ENCODE measurements at places on chromosomes 2 and 18.

DNA sequence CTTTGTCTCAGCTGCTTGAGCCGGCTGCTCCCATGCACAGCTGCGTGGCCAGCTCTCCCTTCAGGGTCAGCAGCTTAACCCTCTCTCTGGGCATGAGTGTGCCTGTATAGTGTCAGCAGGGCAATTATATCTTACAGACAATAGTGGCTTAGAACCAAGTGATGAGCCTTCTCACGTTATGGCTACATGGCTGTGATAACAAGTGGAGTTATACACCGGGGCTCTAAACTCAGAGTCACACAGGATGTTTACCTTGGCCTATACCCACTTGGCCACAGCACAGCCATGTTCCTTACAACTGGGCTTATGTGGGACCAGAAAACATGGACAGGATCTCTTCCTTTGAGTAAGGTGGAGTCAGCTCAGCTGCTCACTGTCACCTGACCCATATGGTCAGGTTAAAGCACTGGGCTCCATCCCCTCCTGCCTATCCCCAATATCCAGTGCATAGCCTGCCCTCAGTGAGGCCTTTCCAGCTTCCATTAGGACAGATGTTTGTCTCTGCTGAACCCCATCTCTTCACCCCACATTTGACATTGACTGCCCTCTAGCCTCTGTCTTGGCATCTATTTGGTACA, 294.2 kb upstream of the NCKAP5 start:
- DNase-seq: no peak

- no peak for DNase-seq
These were observed 45.2 kb upstream of the RAB6C start for GRCh38 chr2:129934044-129934822.

DNA sequence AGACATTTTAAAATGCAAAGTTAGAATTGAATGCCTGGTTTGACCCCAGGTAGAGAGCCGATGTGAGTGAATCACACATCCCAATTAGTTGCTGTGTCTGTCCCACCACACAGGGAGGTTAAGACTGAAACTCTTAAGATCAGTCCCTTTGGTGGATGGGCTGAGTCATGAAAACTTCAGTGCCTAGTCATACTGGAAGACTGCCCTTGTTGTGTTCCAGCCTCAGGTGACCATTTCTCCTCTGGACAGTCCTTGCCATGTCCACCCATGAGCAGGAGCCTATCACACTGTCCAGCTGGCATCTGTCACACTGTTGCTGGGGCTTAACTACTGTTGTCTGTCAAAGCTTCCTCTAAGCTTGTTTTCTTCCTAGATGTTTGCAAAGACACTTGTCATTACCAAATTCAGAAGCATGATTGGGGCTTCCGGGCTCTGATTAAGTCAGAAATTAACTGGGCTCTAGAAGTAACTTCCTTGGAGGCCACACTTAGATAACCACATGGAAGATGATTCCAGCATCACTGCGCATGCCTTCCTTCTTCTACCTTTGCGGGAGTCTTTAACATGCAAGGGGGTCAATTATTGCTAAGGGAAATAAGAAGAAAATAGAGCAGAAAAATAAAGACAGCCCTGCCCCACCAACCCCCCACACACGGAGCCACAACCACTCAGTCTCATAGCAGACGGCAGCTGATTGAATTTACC, 21.3 kb downstream of the CYRIA start:
- DNase-seq: no peak

GRCh38 chr2:28406276-28407096, 13.8 kb downstream of the FOSL2 start:
- peak; percentile 72 for DNase-seq

GRCh38 chr2:220269367-220269766, 641.9 kb downstream of the SLC4A3 start:
- no peak for DNase-seq

- DNase-seq: no peak
These were observed 536.3 kb upstream of the GCFC2 start for GRCh38 chr2:76247006-76247405.

DNA sequence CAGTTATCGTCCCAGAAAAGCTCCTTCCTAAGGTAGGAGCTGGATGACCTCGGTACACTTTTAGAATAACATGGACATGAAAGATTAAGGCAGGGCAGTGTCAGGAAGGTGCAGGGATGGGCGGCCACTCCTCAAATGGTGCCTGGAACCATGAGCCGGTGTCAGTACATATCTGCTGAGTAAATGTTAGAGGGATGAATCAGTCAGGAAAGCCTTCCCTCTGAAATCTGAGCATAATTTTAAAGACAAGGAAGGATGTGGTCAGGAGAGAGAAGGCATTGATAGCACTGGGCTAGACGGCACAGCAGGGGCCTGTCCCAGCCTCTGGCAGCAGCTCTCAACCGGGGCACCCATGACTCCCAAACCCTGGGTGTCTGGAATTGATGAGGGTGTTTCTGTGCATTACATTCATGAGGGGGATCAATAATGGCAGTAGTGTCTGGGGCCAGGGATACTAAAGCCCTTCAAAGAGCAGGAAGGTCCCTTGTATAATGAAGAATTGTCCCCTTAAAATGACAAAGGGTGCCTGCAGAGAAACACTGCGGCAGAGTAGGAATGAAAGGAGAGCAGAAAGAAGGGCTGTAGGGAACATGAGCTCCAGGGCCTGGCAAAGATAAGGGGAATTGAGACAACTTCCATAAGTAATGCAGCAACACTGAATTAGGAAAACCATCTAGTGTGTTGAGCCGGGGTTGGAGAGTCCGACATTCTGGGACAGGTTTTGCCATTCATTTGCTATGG, 162.3 kb upstream of the REV1 start:
- no peak for DNase-seq

DNA sequence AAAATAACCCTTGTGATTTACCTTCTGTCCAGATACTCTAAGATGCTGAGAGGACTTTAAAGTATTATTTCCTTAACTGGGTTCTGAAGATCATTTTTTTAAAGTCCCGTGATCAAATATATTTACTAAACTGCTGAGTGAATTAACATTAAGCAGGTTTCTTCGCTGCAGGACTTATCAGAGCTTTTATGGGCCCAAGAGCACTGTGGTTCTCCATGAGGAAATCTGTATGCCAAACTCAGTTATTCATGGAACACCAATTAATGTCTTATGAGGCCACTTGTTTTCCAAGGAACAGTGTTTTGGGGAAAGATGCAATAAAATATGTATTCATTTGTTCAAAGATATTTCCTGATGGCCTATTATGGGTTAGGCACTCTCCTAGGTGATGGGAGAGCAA, 80.1 kb upstream of the ATG16L1 start:
- DNase-seq: no peak

DNA sequence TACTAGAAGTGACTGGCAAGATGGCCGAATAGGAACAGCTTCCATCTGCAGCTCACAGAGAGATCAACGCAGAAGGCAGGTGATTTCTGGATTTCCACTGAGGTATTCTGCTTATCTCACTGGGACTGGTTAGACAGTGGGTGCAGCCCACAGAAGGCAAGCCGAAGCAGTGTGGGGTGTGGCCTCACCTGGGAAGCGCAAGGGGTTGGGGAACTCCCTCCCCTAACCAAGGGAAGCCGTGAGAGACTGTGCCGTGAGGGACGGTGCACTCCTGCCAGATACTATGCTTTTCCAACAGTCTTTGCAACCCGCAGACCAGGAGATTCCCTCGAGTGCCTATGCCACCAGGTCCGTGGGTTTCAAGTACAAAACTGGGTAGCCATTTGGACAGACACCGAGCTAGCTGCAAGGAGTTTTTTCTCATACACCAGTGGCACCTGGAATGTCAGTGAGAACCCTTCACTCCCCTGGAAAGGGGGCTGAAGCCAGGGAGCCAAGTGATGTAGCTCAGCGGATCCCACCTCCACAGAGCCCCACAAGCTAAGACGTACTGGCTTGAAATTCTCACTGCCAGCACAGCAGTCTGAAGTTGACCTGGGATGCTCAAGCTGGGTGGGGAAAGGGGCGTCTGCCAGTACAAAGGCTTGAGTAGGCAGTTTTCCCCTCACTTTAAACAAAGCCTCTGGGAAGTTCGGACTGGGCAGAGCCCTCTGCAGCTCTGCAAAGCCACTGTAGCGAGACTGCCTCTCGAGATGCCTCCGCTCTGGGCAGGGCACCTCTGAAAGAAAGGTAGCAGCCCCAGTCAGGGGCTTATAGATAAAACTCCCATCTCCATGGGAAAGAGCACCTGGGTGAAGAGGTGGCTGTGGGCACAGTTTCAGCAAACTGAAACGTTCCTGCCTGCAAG, 40.1 kb downstream of the PLEK start:
- DNase-seq: no peak

DNA sequence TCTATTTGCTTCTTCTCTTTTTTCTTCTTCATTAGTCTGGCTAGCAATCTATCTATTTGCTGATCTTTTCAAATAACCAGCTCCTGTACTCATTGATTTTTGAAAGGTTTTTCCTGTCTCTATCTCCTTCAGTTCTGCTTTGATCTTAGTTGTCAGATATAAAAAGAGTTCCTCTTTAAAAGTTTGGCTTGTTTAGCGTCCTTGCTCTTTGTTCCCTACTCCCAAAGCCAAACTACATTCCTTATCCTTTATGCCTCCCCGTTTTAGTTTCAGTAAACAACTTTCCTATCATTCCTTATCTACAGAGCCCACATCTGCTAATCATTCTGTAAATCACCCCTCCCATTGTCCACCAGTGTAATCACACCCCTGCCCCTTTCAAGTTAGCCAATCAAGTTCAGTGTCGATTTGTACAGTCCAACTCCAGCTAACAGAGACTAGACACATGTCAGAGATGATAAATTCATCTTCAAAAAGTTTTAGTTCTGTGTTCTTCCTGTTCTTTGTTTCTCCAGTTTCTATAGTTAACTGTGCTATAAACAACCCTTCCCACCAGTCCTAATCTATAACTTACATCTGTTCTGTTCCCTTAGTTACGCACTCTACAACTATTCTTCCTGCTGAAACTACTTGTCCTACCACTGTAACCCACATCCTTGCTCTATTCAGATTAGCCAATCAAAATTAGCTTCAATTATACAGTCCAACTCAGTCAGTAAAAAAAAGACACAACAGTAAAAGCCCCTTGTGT, 44.4 kb downstream of the TFPI start:
- no peak for DNase-seq

DNA sequence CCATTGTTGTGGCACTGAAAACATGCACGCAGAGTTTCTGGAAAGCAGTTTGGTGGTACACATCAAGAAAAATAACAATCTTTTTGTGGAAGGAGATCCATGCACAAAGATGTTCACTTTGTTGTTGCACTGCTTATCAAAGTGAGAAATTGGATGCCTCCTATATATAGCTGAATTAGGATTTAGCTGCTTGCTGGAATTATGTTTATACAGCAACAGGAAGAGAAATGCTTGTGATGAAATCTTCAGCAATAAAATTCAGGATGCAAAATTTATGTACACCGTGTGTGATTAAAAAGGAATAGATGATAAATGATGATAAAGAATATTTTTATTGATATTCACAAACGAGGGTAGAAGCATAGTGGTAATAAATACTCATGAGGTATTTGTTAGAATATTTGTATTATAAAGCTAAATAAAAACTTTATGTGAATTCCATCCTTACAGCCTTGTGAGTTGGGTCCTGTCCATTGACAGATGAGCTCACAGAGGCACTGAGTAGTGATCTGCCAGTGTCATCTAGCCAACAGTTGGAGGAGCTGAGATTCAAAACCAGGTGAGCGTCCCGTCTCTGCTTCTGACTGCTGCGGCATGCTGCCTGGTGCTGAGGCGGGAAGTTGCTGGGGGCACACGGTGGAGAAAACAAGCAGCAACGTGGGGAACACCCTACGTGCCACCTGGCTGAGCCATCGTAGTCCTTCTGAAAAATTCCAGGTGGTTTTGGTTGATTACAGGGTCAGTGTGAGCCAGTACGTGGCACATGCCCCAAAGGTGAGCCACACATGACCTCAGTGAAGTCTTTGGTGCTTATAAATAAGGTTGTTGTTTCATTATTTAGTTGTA, 80.2 kb downstream of the ASAP2 start:
- DNase-seq: no peak

DNA sequence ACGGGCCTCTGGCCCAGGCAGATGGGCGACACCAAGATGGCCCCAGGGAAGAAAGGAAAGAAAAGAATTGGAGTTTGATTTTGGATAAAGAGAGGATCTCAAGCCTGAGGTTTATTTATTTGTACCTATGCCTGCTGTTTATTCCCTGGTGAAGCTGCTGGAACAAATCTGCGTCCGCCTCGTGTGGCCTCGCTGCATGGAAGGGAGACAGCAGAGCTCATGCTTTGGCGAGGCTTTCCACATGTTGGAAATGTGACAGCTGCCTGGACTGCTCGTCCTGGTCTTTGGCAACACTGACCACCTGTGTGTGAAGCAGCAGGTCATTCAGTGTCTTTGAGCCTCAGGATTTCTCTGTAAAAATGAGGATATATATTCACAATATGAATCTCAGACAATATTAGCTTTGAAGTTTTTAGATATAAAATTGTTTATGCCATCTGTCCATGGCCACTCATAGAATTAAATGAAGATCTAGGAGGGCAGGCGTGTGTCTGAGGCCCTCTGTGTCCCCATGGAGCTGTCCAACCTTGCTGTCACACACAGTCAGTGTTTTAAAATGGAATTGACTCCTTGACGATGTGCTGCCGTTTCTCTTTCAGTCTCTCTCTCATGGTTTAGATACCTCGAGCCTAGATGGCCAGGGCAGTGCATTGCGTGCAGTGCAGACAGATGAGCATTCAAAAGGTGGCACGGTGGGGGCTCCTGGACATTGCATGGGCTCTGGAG, 94.3 kb downstream of the SOCS6 start:
- no peak for DNase-seq

DNA sequence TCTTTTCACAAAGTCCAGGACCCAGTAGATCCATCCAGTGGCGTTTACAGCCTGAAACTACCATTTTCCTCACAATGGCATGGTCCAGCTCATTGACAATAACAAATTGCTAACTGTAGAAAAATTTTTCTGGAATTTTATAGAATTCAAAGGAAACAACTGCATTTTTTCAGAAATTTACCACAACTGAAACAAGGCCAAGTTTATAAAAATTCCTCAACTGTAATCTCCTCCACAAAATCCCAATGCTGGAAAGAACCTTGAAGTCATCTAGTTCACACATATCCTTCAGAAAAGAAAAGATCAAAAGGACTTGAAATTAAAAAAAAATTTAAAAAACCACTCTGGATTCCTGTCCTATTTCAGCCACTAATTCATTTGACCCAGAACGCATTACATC, 226.0 kb upstream of the CTAGE1 start:
- no peak for DNase-seq

DNA sequence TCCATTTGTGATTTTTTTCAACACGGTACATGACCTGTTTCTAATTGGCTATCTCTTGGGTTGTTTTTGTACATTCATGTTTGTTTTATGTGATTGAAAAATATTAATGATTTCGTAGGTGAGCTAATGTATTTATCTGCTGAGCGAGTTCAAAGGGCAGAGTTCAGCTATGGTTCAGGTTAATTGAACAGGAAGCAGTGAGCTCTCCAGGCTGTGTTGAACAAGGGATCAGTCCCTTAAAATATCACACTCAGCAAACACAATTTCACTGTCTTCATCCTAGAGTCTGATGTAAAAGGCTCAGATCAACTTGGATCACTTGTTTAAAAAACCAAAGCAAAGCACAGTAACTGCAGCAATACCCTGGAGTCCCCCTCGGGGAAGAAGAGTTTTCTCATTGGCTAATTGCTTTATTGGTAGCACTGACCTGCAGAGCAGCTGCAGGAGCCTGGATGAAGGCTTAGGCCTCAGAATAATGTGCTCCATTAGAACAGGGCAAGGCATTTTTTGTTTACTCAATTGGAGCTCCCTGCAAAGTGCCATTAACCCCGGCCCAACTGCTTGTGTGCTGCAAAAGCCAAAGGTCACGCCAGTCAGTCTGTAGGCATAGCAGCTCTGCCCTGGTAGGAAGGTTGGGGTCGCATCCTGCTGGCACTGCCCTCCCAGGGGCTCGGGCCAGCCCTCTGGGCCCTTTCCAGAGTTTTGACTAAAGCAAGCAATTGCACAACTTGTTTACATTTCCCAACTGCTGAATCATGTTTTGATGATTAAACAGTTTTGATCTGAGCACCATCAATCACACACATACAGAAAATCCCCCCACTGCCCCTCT, 10.5 kb downstream of the ONECUT2 start:
- no peak for DNase-seq

Data from activated naive CD4-positive, alpha-beta T cell treated with Interleukin-2 at 50 U/mL for 16 hours (primary cell).